ENCODE measurements at places on chromosomes 7 and 10.

DNA sequence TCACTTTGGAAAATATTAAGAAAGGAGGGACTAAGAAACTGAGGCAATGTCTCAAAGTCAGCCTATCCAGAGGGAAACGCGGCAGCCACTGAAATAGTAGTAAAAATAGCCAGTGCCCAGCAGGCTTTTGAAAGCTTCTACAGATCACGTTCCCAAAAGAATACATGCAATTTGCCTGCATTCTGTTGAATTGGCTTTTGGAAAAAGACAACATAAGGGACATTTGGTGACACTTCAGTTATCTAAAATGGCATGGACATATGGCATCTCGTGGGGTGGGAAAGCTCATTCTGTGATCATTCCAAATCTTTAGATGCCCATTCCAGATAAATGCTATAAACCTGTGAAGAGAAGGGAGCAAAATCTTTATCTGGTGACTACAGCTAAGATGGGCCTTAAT, 82.8 kb upstream of the PDE1C start:
- DNase-seq, result no peak

- no peak for DNase-seq
These were observed 150.6 kb upstream of the FOXP2 start for GRCh38 chr7:114264023-114264422.

DNA sequence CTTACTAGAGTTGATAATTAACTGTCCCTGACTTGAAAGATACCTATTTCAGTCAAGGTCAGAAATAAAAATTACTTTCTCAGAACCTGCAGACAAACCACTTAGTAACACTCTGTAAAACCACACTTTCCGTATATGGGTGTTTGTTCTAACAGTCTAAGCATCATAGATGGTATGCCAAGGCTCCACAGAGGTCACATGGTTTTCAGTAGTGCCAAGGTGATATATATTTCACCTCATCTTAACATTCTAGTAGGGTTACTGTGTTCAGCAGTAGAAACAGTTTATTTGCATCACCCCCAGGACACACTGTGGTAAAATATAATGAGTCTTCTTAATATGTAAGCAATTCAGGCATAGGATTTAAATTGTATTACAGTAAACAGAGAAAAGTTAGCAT, 61.5 kb downstream of the KCND2 start:
- DNase-seq, result no peak

DNA sequence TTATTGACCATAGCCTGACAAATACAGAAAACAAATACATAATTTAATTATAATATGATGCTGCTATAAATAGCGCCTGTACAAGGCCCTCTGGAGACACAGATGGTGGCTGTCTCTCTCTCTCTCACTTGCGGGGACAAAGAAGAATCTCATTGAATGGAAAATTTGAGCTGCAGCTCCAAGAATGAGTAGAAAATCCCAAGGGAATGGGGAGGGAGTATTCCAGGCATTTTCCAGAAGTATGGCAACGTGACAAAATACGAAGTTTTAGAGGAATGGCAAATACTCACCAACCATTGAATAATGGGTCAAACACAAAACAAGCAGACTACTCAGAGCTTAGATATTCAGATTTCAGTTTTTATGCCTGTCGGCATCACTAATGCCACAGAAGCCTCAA, 179.9 kb downstream of the NRP1 start:
- no peak for DNase-seq

DNA sequence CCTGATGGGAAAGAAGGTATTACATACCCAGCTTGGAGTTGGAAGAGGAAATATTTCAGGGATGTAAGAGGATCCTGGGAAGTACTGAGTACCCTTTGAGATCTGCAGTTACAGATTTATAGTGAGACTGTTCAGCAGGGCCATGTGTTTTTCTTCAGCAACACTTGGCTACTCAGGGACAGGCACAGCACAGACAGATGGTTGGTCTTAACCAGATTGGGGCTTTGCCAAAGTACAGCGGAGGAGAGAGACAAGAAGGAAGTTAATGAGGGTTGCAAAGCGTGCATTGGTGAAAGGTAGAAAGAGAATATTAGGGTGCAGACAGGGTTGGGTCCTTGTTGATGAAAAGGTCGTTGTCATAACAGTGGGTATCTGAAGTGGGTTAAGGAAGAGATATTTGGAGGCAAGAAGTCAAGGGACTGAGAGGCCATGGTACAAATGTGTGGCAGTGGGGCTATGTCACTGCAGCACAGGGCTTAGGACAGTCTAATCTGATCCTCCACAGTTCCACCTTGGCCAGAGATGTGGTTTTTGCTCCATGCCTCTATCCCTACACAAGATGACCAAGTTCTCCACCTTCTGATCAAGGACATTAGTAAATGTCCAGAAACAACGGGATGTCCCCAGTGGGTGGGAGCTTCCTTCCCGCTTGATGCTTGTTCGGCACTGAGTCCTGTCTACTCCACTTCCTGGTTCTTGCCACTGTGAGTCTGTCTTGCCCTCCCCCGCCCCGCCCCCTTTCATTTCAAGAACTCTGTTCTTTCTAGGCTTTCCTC, 18.9 kb upstream of the DNAJC1 start:
- DNase-seq, result no peak

GRCh38 chr10:59281861-59282260, 80.5 kb downstream of the FAM13C start:
- DNase-seq, result no peak

DNA sequence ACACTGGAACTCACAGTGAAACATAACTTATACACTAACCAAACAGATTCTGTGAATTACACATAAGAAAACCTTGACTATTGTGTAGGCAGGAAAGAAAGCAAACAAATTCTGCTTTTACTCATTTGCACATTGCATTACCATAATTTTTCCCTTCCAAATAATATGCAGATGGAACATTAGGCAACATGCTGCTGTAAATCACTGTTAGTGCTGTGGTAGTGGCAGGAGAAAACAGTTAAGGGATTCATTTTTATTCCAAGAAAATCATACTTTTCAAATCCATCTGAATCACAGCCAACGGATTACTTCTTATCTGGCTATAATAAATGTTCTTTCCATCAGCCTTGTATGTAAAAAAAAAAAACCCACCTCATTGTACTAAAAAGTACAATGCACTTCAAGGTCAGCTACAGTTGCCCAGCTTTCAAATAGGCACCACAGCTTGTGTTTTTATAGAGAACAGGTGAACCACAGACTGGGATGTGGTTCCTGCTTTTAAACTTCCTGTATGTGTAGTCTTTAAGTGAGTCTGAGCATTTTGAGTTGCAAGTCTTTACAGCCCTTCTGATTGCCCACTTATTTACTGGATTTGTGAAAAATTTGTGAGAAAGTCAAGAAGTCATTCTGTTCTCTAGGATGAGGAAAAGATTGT, 590.0 kb upstream of the SEMA3D start:
- no peak for DNase-seq

GRCh38 chr7:85413718-85414117, 226.9 kb upstream of the SEMA3D start:
- DNase-seq, result no peak

- no peak for DNase-seq
These were observed 29.6 kb downstream of the STAM start for GRCh38 chr10:17673471-17674061.

- no peak for DNase-seq
These were observed 7.9 kb upstream of the IGF2BP3 start for GRCh38 chr7:23477962-23478866.

- DNase-seq, result no peak
These were observed 263.8 kb downstream of the PTPRN2 start for GRCh38 chr7:158323741-158324396.
